ENCODE measurements at places on chromosomes 2 and 18.

DNA sequence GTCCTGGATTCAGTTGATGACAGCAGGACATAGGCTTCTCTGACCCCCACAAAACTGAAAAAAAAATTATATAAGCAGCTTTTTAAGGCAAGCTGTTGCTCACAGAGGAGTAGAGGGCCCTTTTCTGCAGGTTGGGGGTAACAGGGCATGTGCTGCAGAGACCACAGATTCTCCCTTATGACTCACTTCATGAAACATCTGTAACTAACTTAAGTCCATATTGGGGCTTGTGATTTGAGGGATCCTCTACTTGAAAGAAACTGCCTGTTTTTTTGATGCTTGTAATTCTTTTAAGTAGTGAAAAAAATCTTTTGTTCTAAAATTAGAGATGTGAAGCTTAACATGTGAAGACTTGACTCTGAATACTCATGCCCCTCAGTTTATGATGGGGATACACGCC is 33.4 kb downstream of the XRCC5 start:
- no peak for DNase-seq

DNA sequence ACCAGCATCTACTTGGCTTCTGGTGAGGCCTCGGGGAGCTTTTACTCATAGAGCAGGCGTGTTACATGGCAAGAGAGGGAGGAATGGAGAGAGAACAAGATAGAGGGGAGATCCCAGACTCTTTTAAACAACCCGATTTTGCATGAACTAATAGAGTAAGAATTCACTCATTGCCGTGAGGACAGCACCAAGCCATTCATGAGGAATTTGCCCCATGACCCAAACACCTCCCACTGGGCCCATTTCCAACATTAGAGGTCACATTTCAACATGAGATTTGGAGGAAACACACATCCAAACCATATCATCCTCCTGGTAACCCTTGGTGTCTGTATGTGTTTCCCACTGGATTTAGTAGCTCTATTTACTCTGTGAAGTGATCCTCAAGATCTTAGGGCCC is 249.9 kb upstream of the SP5 start:
- no peak for DNase-seq

DNA sequence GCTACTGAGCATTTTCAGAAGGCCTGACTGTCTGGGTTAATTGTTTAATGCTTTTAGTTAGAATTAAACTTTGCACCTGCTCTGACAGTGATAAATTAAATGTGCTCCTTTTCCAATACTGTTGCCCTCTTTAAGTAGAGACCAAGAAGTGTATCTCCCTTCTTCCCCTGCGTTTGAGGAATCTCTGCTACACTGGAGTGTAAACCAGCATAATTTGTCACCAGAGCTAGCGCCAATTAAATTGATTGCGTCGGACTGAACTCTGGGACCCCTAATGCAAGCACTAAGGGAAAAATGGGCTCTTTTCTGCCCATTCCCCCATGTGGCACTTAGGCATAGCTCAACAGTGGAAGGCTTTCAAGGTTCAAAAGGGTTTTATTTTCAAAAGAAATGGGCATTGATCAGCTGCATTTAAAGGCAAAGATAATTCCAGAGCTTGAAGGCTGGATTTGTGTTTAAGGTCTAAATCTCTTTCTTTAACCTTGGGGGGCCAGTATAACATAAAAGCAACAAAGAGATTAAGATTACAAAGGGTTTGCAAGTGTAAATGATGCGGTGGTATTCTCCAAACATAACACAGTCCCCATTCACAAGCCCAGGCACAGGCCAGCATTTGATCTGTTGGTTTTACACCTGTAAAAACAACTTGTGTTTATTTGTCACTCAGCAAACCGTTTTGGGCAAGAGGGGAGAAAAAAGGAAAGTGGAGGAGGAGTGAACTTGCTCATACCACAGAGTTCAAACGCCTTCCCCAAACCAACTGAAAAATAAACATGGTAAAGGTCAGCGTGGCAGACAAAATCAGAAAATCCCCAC is 427.6 kb downstream of the BCL11A start:
- DNase-seq, result no peak

DNA sequence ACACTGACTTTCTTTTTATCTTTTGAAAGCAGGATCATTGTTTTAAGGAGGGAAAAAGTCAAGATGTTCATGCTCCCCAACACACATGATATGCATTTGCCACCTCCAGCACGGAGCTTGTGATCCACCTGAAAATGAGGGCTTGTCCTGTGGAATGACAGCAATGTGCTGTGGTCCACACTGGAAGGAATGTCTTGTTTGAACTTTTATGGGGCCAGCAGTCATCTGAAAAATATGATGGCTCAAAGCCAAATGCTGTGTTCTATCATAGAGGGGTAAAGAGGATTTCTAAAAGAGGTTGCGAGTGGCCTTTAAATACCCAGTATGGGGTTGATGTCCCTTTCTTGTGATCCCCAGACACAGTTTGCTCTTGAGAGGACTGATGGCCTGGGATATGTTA is 226.5 kb upstream of the SPRED2 start:
- DNase-seq, result no peak

DNA sequence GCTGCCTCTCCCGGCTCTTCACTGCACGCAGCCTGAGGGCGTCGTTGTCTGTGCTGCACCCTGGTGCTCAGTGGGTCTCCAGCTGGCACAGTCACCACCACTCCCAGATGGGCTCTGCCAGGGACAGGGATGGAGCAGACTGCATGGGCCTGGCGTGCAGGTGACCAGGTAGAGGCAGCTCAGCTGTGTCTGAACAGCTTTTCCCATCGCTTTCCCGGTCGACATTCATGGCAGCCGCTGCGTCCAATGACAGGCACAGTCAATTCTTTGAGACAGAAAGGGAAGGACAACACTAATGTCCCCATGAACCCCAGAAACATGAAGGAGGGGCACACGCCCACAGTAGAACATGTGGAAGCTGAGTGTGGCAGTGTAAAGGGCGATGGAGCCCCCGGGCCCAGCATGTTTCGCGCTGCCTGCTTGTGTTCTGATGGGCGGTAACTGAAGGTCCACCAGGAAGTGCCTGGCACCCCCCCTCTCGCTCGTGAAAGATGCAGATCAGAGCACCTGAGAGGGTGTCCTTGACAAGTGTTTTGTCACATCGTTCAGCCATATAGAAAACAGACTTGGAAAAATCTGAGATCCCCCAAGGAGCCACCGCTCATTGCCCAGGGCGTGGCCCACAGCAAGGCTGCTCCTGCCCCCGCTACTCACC is 122.4 kb downstream of the NFATC1 start:
- DNase-seq, result no peak

GRCh38 chr18:50709193-50709592 is 110.6 kb downstream of the MRO start:
- DNase-seq, result no peak

GRCh38 chr18:49997558-49997957 is 184.2 kb upstream of the ACAA2 start:
- no peak for DNase-seq

- DNase-seq, result no peak
These were observed 31.4 kb upstream of the CTLA4 start for GRCh38 chr2:203835892-203836800.

DNA sequence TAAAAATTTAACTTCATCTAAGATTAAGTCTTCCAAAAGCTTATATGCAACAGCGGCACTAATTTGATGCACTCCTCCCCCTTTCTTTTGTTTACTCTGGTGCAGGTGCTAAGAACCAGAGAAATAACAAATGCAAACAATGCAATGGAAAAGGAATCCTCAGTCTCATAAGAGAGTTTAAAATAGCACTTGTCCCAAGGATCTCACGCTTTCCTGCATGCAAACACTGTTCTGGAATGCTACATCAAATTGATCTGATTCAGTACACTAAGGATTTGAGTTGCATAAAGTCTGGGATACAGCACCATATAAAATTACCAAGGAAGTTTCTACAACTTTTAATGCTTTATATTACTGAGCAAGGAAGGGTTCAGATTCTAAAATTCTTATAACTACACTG is 50.5 kb downstream of the SEPTIN10 start:
- DNase-seq, result no peak

DNA sequence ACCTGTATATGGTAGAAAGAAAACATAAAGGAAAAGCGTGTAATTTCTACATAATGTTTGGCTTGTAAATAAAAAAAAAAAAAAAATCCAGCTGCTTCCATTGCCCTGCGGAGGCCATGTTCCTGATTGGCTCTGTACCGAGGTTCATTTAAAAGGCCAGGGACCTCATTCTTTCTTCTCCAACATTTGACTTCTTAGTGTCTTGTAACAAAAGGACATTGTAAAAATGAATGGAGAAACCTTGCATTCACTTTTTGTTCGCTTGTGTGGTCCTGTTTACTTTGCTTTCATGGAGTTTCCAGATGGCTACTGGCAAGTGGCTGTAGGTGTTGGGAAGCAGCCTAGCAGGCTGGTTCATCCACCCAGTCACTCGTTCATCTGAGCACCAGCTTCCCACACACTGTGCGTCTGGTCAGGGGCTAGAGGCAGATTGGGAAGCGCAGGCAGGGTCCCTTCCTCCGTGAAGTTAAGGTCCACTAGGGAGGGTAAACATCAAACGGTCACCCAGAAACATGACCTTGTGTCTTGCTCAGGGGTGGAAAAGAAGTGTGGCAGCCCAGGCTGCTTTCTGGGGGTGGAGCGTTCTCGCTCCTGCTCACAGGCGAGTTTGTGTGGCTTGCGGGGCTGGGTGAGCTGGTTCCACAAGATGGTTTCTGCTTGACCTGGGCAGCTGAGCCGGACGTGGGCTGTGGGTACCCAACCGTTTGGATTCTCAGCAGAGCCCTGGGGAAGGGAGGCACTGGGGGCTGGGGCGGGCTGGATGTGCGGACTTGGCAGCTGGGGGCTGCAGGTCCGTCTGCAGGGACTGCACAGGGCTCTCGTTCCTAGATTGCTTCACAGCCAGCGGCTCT is 260.7 kb downstream of the AGAP1 start:
- DNase-seq, result no peak

GRCh38 chr2:126803434-126803775 is 95.3 kb upstream of the TEX51 start:
- no peak for DNase-seq

GRCh38 chr2:101368376-101368775 is 18.9 kb downstream of the CREG2 start:
- no peak for DNase-seq

DNA sequence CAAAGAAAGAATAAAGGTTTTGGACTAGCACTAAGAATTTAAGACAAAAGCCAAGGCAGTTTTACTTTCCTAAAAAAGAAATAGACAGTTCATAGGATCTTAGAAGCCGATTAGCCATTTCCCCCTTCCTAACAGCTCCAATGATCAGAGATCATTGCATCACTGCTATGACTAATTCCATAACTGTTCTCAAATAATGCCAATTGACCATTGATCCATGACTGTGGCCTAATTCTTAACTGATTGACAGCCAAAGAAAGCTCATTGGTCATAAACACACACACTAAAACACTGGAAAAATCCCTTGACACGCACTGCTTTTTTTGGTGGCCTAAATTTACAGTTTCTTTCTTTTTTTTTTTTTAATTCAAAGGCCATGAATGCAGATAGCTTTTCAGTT is 345.0 kb upstream of the ACVR2A start:
- no peak for DNase-seq

GRCh38 chr2:120344976-120345581 is 857 bp upstream of the INHBB start:
- peak; percentile 28 for DNase-seq

GRCh38 chr2:216949700-216950413 is 90.0 kb upstream of the TNP1 start:
- no peak for DNase-seq

- DNase-seq, result no peak
These were observed 64.4 kb upstream of the PGAP1 start for GRCh38 chr2:196990788-196991461.

- no peak for DNase-seq
These were observed 15.6 kb upstream of the SCN3A start for GRCh38 chr2:165219481-165219880.

GRCh38 chr2:173806761-173807160 is 158.4 kb downstream of the SP3 start:
- DNase-seq, result no peak

GRCh38 chr2:230068016-230068650 is 591 bp downstream of the SLC16A14 start:
- peak; percentile 73 for DNase-seq

DNA sequence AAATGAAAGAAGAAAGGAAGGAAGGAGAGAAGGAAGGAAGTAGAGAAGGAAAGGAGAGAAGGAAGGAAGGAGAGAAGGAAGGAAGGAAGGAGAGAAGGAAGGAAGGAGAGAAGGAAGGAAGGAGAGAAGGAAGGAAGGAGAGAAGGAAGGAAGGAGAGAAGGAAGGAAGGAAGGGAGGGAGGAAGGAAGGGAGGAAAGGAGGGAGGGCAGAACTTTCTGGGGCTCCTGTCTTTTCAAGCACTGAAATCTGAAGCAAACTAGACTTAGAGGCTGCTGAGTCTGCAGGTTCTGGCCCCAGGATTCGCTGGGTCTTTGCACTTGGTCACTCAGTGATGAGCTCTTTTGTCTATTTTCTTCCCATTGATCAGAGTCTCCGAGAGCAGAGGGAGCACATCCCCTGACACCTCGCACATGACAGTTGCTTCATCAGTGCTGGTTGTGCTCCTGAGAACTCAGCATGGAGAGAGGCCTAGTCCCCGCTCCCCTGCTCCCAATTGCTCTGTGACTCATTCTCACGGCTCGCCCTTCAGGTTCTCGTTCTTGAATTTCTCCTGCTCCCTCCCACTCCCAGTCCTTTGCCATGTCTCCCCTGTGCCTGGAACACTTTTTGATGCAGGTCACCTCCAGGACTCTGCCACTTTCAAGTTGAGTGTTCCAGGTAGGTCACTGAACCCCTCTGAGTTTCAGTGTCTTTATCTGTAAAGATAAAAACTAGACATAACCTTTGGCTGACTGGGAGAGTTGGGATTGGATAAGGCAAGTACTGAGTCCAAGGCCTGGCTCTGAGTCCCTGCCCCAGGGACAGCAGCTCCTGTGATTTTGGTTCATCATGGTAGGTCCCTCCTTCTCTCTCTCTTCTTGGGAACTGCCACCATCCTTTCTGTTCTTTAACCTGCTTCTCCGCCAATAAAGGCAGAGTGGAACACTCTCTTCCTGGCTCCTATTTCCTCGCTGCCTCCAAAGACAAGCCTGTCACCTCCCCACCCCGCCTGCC is 55.2 kb downstream of the TNP1 start:
- DNase-seq, result no peak

- DNase-seq, result no peak
These were observed 4.7 kb downstream of the MYT1L start for GRCh38 chr2:2326068-2327040.

DNA sequence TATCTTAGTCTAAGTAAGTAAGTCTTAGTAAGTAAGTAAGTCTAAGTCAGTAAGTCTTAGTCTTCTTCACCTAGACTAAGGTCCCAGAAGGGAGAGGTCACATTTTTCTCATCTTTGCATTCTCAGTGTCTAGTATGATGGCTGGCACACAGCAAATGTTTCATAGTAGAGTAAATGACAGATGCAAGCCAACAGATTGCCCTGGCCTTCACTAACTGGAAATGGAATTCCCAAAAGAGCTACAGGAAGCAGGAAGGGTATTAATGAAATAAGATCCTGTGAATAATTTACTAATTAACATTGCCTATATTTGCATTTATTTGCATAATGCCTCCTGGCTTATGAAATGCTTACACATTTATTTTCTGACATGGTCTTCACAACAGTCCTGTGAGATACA is 221.6 kb downstream of the RAD51AP2 start:
- DNase-seq, result no peak

- DNase-seq, result no peak
These were observed 373.6 kb downstream of the CDH7 start for GRCh38 chr18:66124394-66124793.

- DNase-seq, result peak; percentile 43
These were observed 20.5 kb downstream of the ADAM17 start for GRCh38 chr2:9535177-9535576.

GRCh38 chr18:66749030-66749429 is 145.1 kb upstream of the CDH19 start:
- DNase-seq, result no peak

Data from KBM-7 (cell line).